ENCODE measurements at places on chromosomes 4 and X.

GRCh38 chr4:8225706-8226443 is 26.8 kb downstream of the SH3TC1 start:
- DNase-seq: no peak

GRCh38 chr4:157271166-157271869 is 50.8 kb downstream of the GRIA2 start:
- no peak for DNase-seq

GRCh38 chr4:2417765-2418649 is at the start of gene ZFYVE28:
TSS of gene ZFYVE28 (minus strand) at chr4:2418645. CDS start at chr4:2418323, 322 bp downstream.
- peak; percentile 16 for DNase-seq

- no peak for DNase-seq
These were observed 10.6 kb upstream of the FAT1 start for GRCh38 chr4:186734251-186734650.

- DNase-seq: no peak
These were observed 81.8 kb downstream of the TEX11 start for GRCh38 chrX:70826715-70827114.

DNA sequence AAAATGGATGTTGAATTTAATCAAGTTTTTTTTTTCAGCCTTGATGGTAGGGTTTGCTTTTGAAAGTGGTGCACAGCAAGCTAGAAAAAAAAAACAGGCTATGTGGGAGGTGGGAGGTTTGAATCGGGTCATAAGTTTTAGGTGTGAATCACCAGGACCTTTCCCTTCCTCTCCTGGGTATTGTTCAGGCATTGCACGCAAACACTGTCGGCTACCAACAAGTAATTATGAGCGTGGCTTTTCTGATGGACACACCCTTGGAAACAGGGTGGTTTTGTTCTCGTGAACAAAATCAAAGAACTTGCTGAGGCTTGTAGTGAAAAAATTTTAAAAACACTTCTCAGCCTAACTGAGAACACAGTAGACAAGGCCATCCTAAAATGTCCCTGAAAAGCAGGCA is 18.1 kb downstream of the PIR start:
- DNase-seq: no peak

- DNase-seq: no peak
These were observed 1884.7 kb upstream of the PCDH7 start for GRCh38 chr4:28835501-28835900.

GRCh38 chr4:25955705-25956104 is 41.7 kb downstream of the SMIM20 start:
- no peak for DNase-seq

- DNase-seq: no peak
These were observed 31.3 kb downstream of the ENOPH1 start for GRCh38 chr4:82461710-82462109.

DNA sequence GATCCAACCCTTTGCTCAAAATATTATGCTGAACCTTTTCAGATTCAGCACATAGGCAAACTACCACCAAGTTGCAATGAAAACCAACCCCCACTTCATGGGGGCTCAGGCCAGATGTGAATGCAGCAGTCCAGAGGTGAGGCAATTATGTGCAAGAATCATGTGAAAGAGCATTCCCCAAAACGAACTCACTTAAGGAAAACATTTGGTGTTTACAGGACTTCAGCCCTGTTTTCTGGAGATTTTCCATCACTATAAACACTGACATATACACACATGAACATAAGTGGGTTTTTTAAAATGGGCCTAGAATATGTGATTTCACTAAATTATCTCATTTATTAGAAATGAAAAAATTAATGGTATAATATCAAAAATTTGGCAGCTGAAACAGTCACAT is 31.5 kb downstream of the BMP3 start:
- no peak for DNase-seq

- DNase-seq: no peak
These were observed 77.7 kb downstream of the CDS1 start for GRCh38 chr4:84660606-84661005.

GRCh38 chr4:131509521-131509920 is 1639.6 kb upstream of the PCDH10 start:
- no peak for DNase-seq

GRCh38 chr4:47835494-47835893 is 2.4 kb downstream of the CORIN start:
- no peak for DNase-seq

DNA sequence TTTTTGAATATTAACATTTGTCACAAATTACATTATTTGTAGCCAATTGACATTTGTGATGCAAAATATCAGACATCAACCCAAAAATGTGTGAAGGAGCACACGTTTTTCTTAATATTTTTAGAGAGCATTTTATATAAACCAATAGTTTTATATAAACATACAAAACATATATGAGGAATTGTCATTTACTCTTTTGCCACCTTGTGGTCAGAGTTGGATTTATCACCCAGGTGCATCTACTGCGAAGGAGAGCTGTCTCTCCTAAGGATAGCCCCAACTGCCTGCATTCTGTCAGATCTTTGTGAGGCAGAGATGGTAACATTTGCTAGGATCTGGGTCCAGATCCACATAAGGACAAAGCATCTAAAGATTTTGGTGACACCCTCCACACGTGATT is 2.5 kb upstream of the USP27X start:
- no peak for DNase-seq

GRCh38 chr4:134073711-134074110 is 127.9 kb downstream of the PABPC4L start:
- DNase-seq: no peak

DNA sequence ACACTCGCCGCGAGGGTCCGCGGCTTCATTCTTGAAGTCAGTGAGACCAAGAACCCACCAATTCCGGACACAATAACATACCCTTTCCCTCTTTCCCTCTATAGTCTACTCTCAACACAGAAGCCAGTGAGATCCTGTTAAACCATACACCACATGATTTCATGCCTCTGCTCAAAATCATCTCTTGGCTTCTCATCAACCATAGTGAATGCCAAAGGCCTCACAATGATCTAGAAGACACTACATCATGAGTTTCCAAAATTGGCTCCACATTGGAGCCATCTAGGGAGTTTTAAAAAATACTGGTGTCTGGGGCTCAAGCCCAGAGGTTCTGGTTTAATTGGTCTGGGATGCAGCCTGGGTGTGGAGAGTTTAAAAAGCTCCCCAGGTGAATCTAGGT is 124.5 kb downstream of the EFNB1 start:
- DNase-seq: no peak

DNA sequence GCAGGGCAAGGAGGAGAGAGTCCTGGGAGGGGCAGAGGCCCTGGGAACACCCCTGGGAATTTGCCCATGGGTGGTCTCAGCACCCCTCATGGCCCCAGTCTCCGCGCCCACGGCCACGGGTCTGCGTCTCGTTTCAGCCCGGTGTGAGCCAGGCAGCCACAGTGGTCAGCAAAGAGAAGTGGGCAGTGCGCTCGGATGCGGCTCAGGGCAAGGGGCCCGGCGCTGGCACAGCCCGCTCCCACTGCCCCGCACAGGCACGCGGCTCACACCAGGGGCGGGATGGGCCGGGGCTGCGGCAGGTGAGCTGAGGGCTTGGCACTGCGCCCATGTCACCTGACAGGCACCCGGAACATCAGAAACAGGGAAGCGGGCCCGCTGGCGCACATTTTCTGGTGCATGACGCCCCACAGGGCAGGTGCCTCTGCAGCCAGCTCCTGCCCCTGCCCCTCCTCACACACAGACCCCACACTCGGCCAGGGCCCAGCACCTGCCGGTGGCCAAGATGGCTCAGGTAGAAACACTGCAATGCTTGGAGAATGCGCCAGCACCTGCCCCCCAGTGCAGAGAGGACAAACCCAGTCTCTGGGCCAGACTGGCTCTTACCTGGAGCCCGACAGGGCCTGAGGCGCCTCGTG is 41.9 kb upstream of the MXD4 start:
- DNase-seq: no peak

DNA sequence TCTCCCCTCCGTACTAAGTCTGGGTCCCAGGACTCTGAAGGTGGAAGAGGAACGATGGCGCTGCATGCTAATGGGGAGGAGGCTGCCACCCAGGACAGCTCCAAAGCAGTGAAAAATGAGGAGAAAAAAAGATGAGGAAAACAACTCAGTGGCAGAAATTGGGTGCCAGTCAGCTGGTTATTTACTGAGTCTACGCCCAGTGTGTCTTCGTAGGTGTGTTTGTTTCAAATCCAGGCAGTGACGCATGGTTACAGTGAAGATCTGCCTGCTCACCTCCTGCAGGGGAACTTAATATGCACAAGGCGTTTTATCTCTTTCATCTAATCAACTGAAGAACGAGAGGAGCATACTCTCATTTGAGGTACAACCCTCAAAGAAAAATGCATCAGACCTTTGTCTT is 70.9 kb upstream of the FBXW7 start:
- peak; percentile 28 for DNase-seq

GRCh38 chr4:81833576-81833975 is 361.9 kb upstream of the RASGEF1B start:
- DNase-seq: no peak

DNA sequence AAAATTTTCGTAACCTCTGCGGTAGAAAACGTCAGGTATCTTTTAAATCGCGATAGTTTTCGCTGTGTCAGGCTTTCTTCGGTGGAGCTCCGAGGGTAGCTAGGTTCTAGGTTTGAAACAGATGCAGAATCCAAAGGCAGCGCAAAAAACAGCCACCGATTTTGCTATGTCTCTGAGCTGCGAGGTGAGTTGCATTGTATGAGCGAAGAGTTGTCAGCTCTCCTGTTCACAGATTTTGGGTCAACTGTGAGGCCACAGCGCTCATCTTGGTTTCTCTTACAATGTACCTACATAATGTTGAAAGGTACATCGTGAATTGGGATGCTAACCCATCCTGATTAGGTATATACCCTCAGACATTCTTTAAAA is 486 bp downstream of the CLCN3 start:
- peak; percentile 49 for DNase-seq

- DNase-seq: no peak
These were observed 14.5 kb downstream of the UGT2B15 start for GRCh38 chr4:68655764-68656444.

DNA sequence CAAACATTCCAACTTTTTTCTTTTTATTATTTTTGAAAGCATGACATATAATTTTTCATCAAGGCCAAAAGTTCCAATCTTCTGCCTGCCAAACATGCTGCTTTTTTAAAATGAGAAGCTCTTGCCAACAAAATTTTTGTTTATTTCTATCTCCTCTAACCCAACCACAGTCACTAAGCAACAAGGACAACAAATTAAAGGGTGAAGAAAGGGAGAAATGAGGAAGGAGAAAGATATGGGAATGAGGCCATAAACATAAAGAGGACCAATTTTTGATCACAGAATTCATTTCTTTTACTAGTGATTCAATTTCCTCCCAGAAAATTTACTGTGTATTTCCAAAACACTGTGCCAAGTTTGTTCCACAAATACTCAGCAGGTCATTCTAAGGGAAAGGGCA is 537.0 kb upstream of the DIAPH2 start:
- DNase-seq: no peak

GRCh38 chr4:71772592-71772991 is 11.3 kb downstream of the GC start:
- no peak for DNase-seq

DNA sequence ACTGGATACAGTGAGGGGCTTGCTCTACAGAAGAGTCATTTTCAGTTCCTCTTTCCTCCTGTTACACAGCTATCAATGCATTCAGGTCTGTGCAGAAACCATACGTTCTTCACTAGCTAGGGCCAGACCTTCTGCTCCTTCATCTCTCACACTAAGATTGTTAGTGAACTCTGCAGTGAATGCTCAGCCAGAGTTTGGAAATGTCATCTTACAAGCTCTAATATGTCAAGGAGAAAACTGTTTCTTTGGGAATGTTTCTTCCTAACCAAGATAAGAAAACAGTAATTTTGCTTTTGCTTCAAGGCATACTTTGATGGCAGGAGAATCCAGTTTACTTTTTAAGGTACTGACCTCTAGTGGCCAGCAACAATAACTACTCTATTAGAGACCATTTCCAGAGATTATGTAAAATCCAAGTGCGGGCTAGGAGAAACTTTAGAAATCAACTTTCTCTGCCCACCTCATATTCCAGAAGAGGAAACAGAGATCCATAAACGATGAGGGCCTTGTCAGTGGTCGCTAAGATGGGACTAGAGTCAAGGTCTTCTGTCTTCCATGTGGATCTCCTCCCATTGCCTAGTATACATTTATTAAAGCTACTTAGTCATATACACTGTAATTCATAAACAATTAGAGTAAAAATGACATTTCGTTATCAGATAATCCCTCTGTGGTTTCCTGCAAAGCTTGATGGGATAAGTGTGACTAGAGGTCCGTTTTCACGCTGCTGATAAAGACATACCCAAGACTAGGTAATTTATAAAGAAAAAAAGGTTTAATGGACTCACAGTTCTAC is 12.1 kb upstream of the CC2D2A start:
- peak; percentile 54 for DNase-seq

DNA sequence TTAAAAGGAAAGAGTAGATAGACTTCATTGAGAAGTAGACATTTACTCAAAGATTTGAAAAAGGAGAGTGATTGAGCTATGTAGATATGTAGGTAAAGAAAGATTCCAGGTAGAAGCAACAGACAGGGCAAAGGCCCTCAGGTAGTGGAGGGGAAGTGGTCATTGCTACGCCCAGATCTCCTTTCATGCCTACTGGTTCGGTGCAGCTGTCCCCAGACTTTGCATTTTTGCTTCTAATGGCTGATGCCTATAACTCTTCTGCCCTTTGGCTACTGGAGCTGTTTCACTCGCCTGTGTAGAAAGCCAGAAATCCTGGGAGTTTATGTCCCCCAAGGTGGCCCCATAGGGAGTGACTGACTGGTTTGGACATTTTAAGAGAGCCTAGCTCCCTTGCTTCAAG is 16.9 kb upstream of the ARMCX2 start:
- DNase-seq: no peak

DNA sequence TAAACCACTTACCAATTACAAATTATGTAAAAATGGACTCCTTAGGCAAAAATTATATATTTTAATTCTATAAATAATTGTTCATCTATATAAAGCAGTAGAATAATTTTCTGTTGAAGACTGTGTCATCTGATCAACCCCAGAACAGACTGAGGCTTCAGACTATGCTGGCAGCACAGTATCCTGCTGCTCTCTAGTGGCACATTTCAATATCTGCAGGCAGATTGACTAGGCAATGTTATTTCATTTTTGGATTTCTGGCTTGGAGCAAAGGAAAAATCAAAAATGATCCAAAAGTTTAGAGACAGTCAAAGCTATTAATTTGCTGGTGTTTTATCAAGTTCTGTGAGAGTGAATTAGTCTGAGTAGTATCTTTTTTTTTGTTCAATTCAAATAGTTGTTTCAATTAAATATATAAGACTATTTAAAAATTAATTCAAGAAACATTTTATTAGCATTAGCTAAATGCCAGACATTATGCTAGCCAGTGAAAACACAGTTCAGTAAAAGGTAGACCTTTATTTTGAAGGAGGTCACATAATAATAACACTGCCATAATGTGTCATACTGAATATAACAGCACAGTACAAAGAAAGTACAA is 21.3 kb upstream of the SULT1E1 start:
- peak; percentile 45 for DNase-seq

DNA sequence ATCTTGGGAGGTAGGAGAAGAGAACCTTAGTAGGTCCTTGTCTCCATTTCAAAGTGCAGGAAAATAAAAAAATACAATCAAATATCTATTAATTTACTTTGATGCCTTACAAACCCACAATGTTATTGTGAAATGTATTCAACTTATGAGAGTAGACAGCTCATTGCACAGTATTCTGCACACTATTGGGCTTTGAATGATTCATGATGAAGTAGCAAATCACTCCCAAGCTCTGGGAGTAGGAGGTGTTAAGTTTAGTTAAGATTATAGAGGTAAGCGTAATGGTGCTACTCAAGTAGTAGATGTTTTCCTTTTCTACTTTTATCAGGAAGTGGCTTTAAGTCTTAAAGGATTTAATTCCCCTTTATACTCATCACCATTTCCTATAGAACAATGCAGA is 32.8 kb upstream of the TMPRSS11A start:
- no peak for DNase-seq

- no peak for DNase-seq
These were observed 1.7 kb downstream of the GPRIN3 start for GRCh38 chr4:89305712-89306437.

All from CD4-positive, alpha-beta T cell treated with Interferon alpha-2 for 1 hour (primary cell).